ENCODE measurements at places on chromosomes 1 and 21.

GRCh38 chr21:35319684-35320283 lies 270.7 kb upstream of the RUNX1 start:
- no peak for DNase-seq

GRCh38 chr1:199948587-199949280 lies 78.8 kb upstream of the NR5A2 start:
- DNase-seq = no peak

- DNase-seq = no peak
Observed at GRCh38 chr1:154698320-154699096, 90.5 kb upstream of the ADAR start.

DNA sequence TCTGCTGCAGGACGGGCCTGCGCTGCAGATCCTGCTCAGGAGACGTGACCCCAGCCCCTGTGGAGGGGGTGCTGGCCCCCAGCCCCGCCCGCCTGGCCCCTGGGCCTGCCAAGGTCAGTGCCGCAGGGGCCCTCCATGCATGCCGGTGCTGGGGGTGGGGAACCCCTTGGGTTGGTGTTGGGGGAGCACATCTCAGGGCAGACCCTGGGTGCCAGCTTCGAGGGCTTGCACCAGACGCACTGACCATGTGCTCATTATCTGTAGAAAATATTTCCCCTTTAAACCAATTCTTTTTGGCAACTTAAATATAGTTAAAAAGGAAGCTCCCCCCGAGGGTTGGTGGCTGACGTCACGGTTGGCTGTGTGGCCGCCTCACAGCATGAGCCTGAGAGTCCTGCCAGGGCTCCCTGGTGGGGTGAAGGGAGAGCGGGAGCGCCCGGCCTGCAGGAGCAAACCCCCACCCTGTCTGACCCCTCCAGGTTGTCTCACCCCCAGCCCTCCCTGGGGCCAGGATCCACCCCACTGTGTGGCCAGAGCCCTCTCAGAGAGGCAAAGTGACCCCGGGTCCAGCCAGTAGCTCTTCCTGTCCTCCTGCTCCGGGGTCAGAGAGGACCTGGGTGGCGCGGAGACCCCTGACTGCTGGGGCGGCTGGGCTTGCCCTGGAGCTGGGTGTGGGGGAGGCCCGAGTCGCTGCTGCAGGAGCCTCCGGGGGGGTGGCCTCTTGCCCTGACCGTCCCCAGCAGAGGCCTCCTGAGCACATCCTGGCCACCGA lies 5.3 kb upstream of the PFKL start:
- DNase-seq = no peak

DNA sequence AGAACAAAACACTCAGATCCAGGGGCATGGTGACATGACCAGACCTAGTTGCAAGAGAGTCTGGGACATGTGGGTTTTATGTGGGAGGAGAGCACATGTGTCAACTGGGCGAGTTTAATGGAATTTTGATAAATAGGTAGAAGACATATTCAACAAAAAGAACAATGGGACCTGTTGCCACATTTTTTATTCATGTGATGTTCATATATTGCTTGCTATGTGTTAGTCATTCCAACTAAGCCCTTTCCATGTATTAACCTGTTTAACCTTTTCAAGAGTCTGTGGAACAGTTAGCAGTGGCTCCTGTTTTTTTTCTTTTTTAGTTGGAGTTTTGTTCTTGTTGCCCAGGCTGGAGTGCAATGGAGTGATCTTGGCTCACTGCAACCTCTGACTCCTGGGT lies 30.1 kb upstream of the CSF3R start:
- no peak for DNase-seq
